Foreskin melanocyte (primary cell): ENCODE measurements at places on chromosomes 6 and 20.

DNA sequence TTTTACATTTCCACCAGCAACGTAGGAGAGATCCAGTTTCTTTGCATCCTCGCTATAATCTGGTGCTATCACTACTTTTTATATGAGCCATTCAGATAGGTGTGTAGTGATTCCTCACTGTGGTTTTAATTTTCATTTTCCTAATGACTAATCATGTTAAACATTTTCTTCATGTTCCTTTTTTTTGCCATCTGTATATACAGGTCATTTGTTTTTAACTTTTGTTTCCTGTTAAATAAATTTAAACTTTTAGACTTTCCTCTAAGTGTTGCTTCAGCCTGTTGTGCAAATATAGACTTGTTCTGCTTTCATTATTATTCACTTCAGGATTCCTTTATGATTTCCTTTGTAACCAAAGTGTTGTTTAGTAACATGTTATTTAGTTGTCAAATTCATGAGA, 697.4 kb downstream of the PTPRT start:
- DNase-seq = no peak

DNA sequence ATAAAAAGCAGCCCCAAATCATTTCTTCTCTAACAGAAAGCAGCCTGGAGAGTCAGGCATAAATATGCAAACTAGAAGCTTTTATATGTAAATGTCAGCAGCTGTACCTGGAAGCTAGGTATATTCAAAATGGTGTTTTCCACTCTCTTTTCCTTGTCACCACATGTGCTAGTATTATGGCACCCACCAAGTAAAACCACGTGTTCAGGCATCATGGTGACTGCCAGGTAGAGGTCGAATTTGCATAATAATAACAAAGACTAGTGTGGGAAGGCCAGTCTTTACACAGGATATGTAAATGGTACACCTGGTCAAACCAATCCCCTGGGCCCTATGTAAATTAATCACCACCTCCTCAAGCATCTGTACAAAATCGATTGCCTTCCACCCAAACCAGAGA, 124.0 kb downstream of the MMUT start:
- no peak for DNase-seq

- DNase-seq = no peak
Measured at GRCh38 chr6:57262901-57263694, 41.0 kb upstream of the RAB23 start.

- no peak for DNase-seq
Measured at GRCh38 chr20:24832518-24832917, 116.6 kb upstream of the CST7 start.

DNA sequence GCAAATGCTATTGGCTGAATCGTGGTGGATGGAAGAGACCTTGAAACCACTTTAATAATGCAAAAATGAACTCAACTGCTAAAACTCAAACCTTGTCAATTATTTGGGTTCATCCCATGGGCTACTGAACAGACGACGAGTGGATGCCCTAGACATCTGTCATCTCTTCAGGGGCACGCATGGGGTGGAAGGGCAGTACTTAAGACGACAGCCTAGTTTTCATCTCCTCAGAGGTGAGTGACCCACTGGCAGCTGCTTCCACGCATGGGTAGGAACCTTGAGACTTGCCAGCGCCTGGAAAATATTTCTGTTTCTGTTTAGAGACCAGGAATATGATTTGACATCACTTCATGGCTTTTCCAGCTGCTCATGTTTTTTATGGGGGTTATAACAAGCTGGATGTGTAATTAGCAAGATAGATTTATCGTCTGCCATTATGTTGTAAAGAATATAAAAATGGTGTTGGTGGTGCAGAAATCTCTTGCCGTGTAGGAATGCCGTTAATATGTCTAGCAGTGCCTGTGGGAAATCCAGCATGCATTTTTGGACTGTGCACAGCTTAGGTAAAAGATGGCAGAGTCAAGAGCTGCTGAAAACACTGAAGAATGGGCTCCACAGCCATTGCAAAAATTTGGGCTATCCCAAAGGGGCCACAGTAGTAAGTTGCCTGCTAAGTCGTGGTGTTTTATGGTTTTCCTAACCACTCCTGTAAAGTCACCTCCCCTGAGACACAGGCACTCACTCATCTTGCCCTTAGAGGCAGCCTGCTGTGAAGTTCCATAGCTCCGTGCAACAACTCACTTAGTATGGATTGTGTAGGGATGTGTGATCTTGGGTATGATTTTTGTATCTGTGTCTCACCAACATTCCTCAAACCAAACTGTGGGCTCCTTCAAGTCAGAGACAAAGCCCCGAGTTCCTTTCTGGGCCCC, 203.3 kb downstream of the EYA2 start:
- no peak for DNase-seq

- no peak for DNase-seq
Measured at GRCh38 chr6:43838276-43839036, 68.4 kb downstream of the VEGFA start.

GRCh38 chr20:30602424-30602823, 655.0 kb upstream of the DEFB115 start:
- no peak for DNase-seq

DNA sequence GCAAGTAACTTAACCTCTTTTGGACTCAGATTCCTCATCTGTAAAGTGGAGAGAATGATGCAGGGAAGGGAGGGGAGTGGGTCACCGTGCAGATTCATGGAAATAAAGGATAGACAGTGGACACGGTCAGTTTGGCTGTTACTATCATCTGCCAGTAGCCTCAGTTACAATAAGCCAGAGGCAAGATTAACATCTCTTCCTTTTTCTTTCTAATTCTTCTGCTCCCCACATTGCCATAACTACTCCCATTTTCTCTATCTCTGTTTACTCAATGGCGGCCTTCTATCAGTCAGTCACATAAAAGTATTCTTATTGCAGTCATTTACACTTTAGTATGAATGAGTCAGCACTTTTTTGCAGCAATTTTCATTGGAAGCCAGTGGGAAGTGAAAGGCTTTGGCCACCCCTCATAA, 49.2 kb downstream of the PPP1R16B start:
- DNase-seq = no peak

DNA sequence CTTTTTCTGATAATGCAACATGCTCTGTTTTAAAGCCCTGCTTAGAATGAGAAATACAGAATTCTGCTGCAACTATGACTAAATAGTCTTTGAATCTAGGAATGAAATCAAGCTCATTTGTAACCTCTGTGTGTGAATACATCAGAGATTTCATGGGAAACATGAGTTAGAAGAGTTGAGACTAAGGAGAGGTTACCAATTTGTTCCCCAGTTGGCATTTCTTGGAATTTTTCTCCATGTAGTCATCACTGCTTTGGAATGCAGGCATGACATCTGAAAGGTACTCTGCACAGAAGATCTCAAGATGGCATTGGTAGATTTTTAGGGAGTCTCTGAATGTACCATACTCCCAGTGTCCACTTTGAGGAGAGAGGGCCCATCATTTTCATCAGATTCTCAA, 237.2 kb downstream of the TFAP2A start:
- no peak for DNase-seq

DNA sequence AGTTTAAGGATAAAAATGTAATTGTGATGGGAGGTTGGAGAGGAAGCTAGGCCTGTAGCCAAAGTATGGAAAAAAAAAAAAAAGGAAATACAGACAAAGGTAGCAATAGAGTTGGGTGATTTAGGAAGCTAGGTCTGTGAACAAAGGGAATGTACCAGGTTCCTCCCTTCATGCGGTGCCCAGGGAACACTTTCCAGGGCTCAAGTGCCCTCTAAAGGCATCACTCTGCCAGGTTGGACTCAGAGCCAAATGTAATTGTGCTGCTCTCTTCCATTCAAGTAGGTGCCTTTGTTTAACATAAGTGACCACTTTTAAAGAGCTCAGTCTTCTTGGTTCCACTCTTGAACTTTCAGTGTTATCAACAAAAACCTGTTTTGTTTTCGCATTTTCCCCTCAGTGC, 159.7 kb upstream of the AHI1 start:
- no peak for DNase-seq

- no peak for DNase-seq
Measured at GRCh38 chr6:20458027-20458894, 56.6 kb downstream of the E2F3 start.

GRCh38 chr20:19098806-19099578, 113.5 kb upstream of the SLC24A3 start:
- DNase-seq = no peak

- DNase-seq = no peak
Measured at GRCh38 chr6:90401933-90402830, 105.5 kb upstream of the BACH2 start.

DNA sequence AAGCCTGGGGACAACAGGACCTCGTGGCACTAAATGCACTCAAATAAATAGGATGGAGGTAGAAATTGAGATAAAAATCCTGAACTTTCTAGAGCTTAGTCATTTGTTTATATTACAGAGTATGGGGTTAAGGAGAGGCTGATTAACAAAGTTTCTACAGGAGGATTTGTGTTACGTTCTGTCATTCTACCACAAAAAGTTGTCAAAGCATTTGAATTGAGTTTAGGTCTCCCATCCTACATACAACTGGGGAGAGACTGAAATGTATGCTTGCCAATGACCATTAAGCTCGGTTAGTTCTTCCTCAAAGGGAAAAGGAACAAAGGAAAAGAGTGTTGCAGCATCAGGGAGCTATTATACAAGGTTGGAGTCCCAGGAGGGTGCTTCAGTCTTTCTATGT, 597.9 kb downstream of the COL12A1 start:
- DNase-seq = no peak

GRCh38 chr6:24990944-24991809, 55.4 kb upstream of the RIPOR2 start:
- no peak for DNase-seq

- DNase-seq = no peak
Measured at GRCh38 chr20:37845241-37845681, 57.7 kb upstream of the VSTM2L start.

DNA sequence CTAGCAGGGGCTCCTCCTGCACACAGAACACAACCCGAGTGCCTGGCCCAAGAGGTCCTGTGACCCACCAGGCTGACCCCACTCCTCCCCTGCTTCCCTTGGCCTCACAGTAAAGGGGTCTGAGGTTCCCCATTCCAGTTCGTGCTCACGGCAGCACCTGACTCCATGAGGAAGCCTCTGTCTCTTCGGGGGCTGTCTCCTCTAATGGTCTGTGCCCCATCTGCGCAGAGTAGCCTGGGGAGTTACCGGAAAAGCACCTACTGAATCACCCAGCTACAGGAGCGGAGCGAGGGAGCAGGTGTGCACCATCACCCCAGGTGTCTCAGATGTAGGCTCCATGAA, 93.2 kb downstream of the ASXL1 start:
- DNase-seq = no peak

- DNase-seq = no peak
Measured at GRCh38 chr20:5656126-5656525, 94.1 kb upstream of the SHLD1 start.

DNA sequence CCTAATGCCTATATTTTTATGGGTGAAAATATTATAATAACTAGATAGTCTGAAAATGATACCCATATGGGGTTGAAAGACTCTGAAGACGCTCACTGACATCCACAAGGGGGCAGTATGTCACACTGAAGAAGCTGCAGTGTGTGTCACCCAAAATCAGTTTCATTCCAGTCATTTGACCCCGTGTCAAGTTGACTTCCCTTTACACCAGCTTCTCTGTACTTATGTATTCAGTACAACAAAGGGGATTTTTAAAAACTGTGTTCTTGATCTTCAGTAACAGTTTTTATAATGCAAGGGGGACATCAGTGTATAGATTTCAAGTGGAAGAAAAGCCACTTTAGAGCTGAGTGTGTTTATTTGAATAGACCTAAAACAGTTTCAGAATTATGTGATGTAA, 19.3 kb downstream of the FAXC start:
- peak; percentile 68 for DNase-seq

DNA sequence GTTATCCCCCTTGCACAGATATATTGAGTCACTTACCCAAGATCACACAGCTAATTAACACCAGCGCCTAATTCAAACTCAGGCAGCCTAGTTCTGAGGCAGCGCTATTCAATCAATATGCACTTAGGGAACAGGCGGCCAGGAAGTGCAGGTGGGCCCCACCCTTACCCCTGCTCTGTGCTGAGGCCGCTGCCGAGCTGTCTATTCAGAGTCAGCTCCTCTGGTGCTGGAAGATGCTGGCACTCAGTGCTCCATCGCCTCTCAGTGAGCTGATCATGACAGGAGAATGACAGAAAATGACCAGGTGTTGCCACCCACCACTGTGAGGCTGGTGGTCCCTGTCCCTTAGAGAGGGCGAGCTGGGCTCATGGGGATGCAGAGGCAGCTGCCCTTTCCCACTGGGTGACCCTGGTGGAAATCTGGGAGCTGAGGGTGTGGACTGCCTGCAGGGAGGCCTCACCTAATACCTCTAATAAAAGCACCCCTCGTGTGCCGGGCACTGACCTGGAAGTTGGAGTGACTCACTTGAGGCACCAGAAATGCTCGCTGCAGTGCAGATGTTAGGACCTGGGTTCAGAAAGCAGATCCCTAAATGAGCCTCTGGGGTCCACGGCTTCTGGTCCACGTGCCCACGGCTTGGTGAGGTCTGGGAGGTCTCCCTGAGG, 42.5 kb upstream of the CD93 start:
- DNase-seq = no peak

GRCh38 chr20:53942472-53942816, 128.0 kb downstream of the BCAS1 start:
- DNase-seq = no peak

- no peak for DNase-seq
Measured at GRCh38 chr20:41145821-41146620, 8.7 kb downstream of the PLCG1 start.

DNA sequence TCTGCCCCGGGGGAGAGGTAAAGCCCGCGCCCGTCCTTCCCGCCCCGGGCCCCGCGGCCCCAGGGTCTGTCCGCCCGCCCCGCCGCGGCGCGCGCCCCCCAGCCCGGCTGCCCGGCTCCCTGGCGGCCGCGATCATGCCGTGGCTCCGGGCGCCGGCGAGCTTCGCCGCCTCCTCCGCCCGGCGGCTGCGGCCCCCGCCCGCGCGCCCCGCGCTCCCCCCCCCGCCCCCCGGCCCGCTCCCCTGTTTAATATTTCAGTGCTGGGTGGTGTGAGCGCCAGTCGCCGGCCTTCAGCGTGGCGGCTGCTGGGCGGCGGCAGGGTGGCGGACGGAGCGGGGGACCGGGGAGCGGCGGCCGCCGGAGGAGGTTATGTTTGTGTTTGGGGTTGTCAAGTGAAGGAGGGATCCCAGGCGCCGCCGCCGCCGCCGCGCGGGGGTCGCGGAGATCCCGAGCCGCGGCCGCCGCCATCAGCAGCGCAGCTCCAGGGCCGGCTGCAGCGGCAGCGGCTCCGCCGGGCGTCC, at the start of gene HIVEP1:
HIVEP1 (plus strand) TSS at position 275 of the 520 bp plus-strand sequence. CDS start 3,317 bp downstream, outside the sequence.
- no peak for DNase-seq

GRCh38 chr6:112031960-112032359, 21.9 kb upstream of the CCN6 start:
- DNase-seq = no peak

GRCh38 chr6:134341999-134342567, 24.2 kb upstream of the SGK1 start:
- no peak for DNase-seq
